ENCODE measurements at places on chromosomes 6 and 20. TPM values are rescaled to one million over a fixed set of nuclear protein-coding genes. Genes with fewer than 3 reads are reported as not detected.

GRCh38 chr6:39901116-39901655 is 33.1 kb downstream of the MOCS1 start:
- no peaks in the 10 kb centered on the region for H3K36me3 ChIP-seq
- no peak overlapping the region for H3K4me3 ChIP-seq
- H3K4me1 ChIP-seq = peaks cover 12% of the 10 kb centered on the region
- no peak overlapping the region for H3K27ac ChIP-seq
- no peak for DNase-seq
- no peaks in the 10 kb centered on the region for H3K27me3 ChIP-seq

The EEF1A2 gene
- 4.2 TPM for total RNA-seq

The OR12D3 gene
- total RNA-seq = not detected

The TNF gene
- 0.41 TPM for total RNA-seq

GRCh38 chr6:41636833-41637193 is 1.5 kb upstream of the MDFI start:
- DNase-seq = peak; percentile 76
- H3K36me3 ChIP-seq = no peaks in the 10 kb centered on the region
- H3K4me3 ChIP-seq = peak overlapping the region; percentile 54
- H3K27me3 ChIP-seq = peaks cover 58% of the 10 kb centered on the region

- no peaks in the 10 kb centered on the region for H3K27me3 ChIP-seq
- no peak overlapping the region for H3K27ac ChIP-seq
- H3K4me3 ChIP-seq = no peak overlapping the region
- H3K4me1 ChIP-seq = no peaks in the 10 kb centered on the region
- no peaks in the 10 kb centered on the region for H3K36me3 ChIP-seq
Measured at GRCh38 chr20:16042731-16043130, 530.5 kb downstream of the KIF16B start.

DNA sequence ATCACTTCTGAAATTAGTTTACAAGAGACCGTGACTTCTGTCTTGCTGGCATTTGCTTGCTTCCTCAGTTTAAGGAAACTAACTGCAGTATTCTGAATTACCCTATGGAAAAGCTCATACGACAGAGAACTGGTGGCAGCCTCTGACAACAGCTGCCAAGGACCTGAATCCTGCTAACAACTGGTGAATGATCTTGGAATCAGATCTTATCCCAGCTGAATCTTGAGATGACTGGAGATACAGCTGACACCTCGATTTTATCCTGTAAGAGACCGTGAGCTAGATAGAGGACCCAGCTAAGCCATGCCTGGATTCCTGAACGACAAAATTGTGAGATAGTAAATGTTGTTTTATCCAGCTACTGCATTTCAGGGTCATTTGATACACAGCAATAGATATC is 202.3 kb downstream of the OGFRL1 start:
- H3K4me3 ChIP-seq = no peak overlapping the region
- DNase-seq = no peak
- H3K27ac ChIP-seq = no peak overlapping the region
- H3K4me1 ChIP-seq = no peaks in the 10 kb centered on the region

DNA sequence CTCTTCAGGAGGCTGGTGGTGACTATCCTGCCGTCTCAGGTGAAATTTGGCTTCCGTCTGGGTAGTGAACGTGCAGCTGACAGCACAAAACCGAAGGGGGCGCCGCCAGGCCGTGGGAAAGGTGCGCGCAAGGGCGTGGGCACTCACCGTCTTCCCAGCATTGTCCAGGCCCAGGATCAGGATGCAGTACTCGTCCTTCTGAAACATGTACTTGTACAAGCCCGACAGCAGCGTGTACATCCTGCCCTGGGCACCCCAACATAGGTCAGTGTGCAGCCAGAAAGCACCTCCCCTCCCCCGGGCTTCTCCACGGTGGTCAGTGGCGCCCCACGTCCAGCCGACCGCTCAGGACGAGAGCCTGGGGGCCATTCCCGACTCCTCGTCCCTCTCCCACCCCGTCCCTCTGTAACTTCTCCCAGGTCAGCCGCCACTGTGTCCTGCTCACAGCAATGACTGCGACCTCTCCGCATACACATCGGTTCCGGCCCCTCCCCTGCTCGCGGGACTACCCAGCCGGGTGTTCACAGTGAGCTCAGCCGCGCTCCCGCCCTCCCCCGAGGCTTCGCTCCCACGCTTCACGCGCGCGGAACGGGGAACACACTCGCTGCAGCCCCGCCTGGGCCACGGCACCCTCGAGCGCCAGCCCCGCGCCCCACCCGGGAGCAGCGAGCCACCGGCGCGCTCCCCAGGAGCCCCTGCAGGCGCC is 771 bp downstream of the ARFRP1 start:
- H3K4me3 ChIP-seq = peak overlapping the region; percentile 70
- peaks cover 16% of the 10 kb centered on the region for H3K36me3 ChIP-seq
- peak; percentile 70 for DNase-seq
- peak overlapping the region; percentile 90 for H3K27ac ChIP-seq
- H3K4me1 ChIP-seq = peaks cover 18% of the 10 kb centered on the region
- no peaks in the 10 kb centered on the region for H3K27me3 ChIP-seq

DNA sequence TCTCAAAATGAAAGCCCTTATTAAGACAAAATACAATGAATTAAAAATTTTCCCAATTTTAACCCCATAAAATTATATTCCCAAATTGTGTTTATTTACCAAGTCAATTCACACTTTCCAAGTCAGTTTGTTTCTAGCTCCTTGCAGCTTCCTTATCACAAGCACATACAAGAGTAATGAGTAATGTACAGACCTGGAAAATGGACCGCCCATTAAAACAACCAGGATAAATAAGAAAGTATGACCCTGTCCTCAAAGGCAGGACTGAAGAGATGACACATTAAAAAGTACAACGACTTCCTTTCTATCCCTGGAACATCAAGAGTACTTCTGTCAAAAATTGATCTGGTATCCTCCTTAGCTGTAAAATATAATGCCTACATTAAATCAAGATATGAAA is 47.1 kb upstream of the TMX4 start:
- no peaks in the 10 kb centered on the region for H3K27me3 ChIP-seq
- H3K4me1 ChIP-seq = peaks cover 4% of the 10 kb centered on the region
- no peak for DNase-seq
- no peak overlapping the region for H3K27ac ChIP-seq

DNA sequence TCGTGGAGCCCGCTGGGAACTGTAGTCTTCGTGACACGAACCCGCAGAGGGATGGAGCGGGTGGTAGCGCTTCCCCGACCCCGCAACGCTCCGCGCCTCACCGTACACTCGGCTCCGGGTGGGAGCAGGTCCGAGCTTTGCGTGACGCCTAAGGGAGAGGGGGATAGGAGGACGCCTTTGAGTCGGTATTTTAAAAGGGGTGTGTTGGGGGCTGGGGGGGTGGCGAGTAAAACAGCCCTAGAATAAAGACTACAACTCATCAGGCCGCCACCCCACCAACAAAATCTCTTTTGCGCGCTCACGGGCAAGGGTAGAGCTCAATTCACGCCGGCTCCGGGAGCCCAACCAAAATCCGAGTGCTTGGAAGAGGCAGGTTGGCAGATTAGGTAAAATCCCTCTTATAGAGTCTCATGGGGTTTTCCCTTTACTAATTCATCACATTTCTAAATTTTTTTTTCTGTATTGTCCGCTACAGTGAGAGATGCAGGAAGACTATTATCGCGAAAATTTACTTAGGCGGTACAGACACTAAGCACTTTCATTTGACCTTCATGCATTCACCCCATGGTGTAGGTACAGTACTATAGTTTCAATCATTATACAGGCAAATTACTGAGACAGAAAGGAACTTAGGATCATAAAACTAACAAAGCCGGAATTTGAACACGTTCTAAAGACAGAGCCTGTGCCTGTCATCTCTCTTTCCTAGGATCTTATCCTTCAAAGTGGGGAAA is 706 bp upstream of the SNX14 start:
- no peak for DNase-seq
- H3K4me3 ChIP-seq = peak overlapping the region; percentile 70
- H3K36me3 ChIP-seq = no peaks in the 10 kb centered on the region
- H3K27ac ChIP-seq = peak overlapping the region; percentile 94

GRCh38 chr6:107657755-107658461 is 166.2 kb downstream of the SCML4 start:
- peaks cover 10% of the 10 kb centered on the region for H3K4me1 ChIP-seq
- H3K27me3 ChIP-seq = no peaks in the 10 kb centered on the region
- no peak overlapping the region for H3K4me3 ChIP-seq
- H3K27ac ChIP-seq = peak overlapping the region; percentile 56
- DNase-seq = peak; percentile 59

The METTL24 gene
- total RNA-seq = 24.7 TPM

DNA sequence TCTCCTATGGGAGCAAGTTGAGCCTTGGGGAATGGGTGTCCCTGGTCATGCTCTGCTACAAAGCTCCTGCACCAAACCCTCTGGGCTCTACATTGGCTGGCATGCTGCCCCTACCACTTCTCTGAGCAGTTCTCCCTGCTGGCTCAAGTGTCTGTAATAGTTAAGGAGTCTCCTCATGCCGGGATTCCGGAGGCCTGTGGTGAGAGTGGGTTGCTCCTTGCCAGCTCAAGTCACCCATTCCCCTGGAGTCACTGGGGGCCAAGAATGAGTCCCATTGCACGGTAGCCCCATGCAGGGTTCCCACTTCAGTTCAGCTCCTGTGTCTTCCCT is 173.9 kb downstream of the PRDM13 start:
- no peak overlapping the region for H3K4me3 ChIP-seq
- H3K27me3 ChIP-seq = no peaks in the 10 kb centered on the region
- no peaks in the 10 kb centered on the region for H3K36me3 ChIP-seq
- no peak overlapping the region for H3K27ac ChIP-seq
- no peaks in the 10 kb centered on the region for H3K4me1 ChIP-seq
- no peak for DNase-seq

GRCh38 chr6:111874025-111874415 is 768 bp upstream of the FYN start:
- DNase-seq = peak; percentile 19
- no peaks in the 10 kb centered on the region for H3K36me3 ChIP-seq
- peaks cover 52% of the 10 kb centered on the region for H3K27me3 ChIP-seq
- H3K27ac ChIP-seq = peak overlapping the region; percentile 87

DNA sequence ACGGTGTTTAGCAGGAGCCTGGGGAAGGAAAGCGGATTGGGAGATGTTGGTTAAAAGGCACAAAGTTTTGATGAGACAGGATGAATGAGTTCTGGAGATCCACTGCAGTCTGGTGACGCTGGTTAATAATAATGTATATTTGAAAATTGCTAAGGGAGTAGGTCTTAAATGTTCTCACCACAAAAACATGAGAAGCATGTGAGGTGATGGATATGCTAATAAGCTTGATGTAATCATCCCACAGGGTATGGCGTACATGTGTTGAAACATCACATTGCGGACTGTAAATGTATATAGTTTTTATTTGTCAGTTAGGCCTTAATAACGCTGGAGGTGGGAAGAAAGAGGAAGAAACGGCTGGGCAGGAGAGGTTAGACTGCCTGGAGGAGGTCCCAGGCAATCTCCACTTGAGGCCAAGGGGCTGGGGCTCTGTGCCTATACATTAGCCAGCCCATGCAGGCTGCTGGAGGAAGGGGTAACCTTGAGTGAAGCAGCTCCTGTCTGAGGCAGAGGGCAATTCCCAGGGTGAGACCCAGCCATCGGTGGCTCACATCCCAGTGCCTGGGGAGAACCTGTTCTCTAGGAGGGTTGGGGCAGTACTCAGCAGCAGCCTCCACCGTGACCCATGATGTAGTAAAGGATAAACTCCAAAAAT is 188.2 kb upstream of the QKI start:
- DNase-seq = no peak
- no peaks in the 10 kb centered on the region for H3K36me3 ChIP-seq
- H3K27me3 ChIP-seq = no peaks in the 10 kb centered on the region
- no peak overlapping the region for H3K27ac ChIP-seq
- no peak overlapping the region for H3K4me3 ChIP-seq
- H3K4me1 ChIP-seq = no peaks in the 10 kb centered on the region

GRCh38 chr6:21582651-21583050 is 10.9 kb upstream of the SOX4 start:
- H3K36me3 ChIP-seq = no peaks in the 10 kb centered on the region
- H3K4me3 ChIP-seq = no peak overlapping the region
- H3K4me1 ChIP-seq = peaks cover 11% of the 10 kb centered on the region
- no peaks in the 10 kb centered on the region for H3K27me3 ChIP-seq
- DNase-seq = no peak

The SYCP2 gene
- total RNA-seq = 1.1 TPM

The PRSS35 gene
- total RNA-seq = not detected

- H3K27ac ChIP-seq = no peak overlapping the region
- DNase-seq = no peak
- H3K4me3 ChIP-seq = no peak overlapping the region
- H3K36me3 ChIP-seq = no peaks in the 10 kb centered on the region
- no peaks in the 10 kb centered on the region for H3K27me3 ChIP-seq
Measured at GRCh38 chr6:131717836-131718542, 7.2 kb upstream of the CTAGE9 start.

- H3K36me3 ChIP-seq = no peaks in the 10 kb centered on the region
- H3K27ac ChIP-seq = no peak overlapping the region
- no peak for DNase-seq
- peaks cover 4% of the 10 kb centered on the region for H3K4me1 ChIP-seq
- no peaks in the 10 kb centered on the region for H3K27me3 ChIP-seq
Measured at GRCh38 chr20:31577194-31577593, 27.9 kb upstream of the ID1 start.

- H3K4me3 ChIP-seq = peak within 1 kb of the TSS; percentile 44
- H3K27me3 ChIP-seq = no peaks in the 10 kb centered on the region
- H3K27ac ChIP-seq = peak within 1 kb of the TSS; percentile 84
Measured at GRCh38 chr6:116511424-116512110, at the start of gene CALHM5. Gene CALHM5 (plus strand): TSS chr6:116511639. CDS start chr6:116511697, 58 bp downstream.
